ENCODE measurements at places on chromosomes 1 and 21. TPM values are rescaled to one million over a fixed set of nuclear protein-coding genes. Genes with fewer than 3 reads are reported as not detected.
A peak's percentile ranks its signal among the peaks of the same experiment; 100 is the strongest.

GRCh38 chr1:74733604-74734484, 892 bp downstream of the TYW3 start:
- peak; percentile 79 for DNase-seq

DNA sequence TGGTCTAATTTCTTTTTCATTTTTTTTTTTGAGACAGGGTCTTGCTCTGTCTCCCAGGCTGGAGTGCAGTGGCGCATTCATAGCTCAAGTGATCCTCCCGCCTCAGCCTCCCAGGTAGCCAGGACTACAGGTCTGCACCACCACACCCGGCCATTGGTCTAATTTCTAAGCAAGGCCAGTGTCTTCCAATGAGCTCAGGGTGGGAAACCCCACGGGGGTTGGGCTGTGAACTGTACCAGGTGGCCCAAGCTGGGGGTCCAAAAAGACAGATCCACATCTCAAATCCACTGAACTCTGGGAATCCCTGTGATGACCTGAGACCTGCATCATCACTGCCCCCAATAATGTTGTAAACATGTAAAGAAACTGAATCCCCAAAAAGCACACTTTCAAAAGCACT, 79.5 kb downstream of the BCAR3 start:
- no peak for DNase-seq

DNA sequence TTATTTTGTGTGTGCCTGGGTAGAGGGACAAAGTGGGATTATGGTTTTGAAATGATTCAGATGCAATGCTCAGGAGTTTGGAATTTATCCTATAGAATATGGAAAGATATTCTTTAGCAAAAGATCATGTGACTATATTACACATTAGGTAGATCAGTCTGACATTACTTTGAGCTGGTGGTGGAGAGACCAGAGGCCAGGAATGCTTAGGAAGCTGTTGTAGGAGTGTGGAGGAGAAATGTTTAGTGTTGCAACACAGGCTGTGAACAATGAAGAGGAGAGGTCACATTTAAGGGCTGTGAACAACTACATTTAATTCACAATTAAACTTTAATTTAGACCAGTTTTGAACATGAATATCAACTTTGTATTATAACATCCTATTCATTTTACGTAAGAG, 45.3 kb upstream of the PODN start:
- DNase-seq: no peak

GRCh38 chr21:36134803-36135390, at the start of gene CBR3:
Gene CBR3 (plus strand): TSS chr21:36135079. CDS start chr21:36135193, 114 bp downstream.
- peak; percentile 60 for DNase-seq

The IGSF8 gene
- 27.4 TPM for total RNA-seq

DNA sequence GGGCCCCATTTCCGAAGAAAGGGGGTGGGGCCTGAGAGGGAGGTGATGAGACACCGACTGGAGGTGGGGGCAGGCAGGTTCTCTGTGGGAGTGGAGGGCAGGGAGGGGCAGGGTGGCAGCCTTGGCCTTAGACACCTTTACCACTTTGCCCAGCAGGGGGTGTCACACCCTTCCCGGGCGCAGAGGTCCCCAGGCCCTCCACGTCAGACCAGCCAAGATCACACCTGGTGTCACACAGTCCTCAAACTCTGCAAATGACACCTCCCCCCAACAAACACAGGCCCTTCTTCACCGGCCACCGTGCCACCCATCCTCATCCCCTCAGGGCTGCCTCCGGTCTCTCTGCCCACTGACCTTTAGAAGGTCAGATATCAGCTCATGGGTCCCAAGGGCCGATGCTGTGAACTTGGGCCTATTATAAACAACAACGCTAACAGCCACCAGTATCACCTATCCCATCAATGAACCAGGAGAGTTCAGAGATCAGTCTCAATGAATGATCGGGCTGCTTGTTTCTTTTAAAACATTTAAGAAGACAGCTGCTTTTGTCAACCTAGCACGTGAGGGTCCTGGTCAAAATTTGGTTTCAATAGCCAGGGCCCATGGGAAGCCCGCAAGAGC, 103.9 kb downstream of the CASZ1 start:
- peak; percentile 43 for DNase-seq

- DNase-seq: no peak
These were observed 175.5 kb downstream of the PGBD5 start for GRCh38 chr1:230250666-230251065.

The TENT5C gene
- total RNA-seq: 3.9 TPM

- DNase-seq: no peak
These were observed 33.8 kb downstream of the KANK4 start for GRCh38 chr1:62285440-62285839.

The NECTIN4 gene
- total RNA-seq: 9.0 TPM

DNA sequence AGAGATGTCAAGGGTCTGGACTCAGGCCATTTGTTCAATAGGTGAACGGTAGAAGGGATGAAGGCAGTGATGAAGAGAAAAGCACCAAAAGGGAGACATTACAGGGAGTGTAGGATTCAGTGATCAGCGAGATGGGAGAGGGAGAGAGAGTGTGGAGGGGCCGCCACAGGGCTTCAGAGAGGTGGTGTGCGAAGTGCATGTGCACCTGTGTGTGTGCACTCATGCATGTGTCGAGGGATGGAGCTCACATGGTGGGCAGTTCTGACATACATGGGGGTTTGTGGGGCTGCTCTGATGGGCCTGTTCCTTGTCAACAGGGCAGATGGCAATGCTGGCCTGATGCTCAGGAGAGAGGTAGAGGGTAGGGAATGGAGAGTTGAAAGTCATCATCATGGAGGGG, 11.4 kb upstream of the KCNA2 start:
- no peak for DNase-seq

DNA sequence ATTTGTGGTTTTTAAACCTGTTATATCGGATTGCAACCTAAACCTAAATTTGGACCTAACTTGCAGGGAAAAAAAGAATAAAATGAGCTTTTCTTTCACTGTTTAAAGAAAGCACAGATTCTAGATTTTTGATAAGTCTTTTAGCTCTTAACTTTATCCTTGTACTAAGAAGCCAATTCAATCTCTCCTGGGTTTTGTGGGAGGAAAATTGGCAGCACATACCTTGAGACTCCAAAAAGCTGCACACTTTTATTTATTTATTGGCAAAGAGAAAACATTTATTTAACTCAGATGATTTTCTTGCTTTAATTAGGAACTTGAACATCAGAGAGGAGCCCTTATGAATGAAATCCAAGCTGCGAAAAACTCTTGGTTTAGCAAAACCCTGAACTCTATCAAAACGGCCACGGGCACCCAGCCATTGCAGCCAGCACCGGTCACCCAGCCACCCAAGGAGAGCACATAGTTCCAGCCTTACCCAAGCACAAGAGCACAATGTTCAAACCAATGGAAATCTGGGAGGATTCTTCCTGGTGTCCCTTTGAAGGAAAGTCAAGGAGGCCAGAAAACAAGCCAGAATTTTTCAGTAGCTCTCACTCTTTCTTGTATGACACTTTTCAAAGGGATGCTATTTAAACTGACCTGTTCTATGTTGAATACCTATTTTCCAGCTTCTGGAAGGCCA, 10.1 kb upstream of the CACYBP start:
- DNase-seq: no peak

The COA6 gene
- 73.8 TPM for total RNA-seq

The CD55 gene
- total RNA-seq: 45.9 TPM

The CFAP107 gene
- total RNA-seq: not detected

GRCh38 chr1:42122408-42122807, 30.8 kb upstream of the GUCA2B start:
- DNase-seq: no peak

- DNase-seq: no peak
These were observed 242.7 kb upstream of the JUN start for GRCh38 chr1:59026472-59026948.

- DNase-seq: no peak
These were observed 184.9 kb downstream of the KCNH1 start for GRCh38 chr1:210949039-210949438.

The CLDN14 gene
- total RNA-seq: not detected

DNA sequence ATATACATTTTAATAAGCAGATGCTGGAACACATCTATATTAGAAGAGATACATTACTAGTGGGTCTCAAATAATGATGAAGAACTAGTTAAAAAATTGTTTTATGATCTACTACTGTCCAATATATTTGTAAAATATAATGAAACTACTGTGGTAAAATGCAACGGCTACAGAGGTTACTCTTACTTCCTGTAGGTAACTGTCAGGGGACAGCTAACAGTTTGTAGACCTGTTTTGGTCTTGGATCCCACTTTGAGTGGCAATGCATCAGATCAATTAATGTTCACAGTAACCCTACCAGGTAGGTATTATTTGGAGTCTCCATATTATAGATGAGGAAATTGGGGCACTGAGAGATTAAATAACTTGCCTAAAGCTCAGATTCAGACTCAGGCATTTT, 26.7 kb upstream of the MYSM1 start:
- no peak for DNase-seq

The ATP6V1G3 gene
- total RNA-seq: not detected

DNA sequence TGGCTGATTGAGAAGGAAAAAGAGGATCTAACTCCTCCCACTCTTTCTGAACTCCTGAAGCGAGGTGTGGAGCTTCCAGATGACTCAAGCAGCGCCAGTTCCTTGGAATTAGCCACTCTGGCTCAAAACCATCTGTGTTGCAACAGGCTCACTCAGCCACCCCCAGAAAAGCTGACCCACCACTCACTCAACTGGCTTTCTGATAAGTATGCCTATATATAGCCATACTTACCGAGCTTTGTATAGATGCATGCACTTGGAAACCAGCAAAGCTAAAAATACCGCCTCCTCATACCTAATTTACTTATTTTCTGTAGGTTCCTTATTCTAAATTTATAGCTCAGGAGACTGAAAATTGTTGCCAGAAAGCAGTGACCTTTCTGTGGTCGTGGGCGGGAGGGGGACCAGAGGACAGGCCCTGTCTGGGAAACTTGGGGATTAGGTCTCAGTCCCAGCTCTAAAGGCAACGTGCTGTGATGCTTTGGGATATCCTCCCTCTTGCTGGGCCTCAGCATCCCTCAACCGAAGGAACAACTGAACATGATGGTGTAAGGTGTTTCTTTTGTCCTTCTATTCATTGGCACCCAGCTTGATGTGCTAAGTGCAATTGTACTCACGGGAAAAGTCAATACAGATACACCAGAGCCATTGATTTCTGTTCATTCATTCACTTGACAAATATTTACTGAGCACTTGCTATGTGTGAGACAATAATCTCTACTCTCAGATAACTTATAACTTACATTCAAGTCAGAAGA, 65.7 kb downstream of the NENF start:
- peak; percentile 51 for DNase-seq

DNA sequence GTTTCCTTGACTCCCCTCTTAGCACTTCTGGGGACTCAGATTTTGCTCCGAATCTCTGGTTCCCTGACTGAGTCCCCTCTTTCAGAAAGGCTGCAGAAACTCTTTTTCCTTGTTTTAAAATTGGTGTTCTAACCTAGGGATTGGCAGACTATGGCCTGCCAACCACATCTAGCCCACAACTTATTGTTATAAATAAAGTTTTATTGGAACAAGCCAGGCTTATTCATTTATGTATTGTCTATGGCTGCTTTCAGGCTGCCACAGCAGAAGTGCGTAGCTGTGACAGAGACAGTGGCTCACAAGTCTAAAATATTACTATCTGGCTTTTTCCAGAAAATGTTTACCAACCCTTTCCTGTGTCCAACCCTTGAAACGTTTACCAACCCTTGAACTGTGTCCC, 81.7 kb downstream of the IER5 start:
- no peak for DNase-seq

- DNase-seq: peak; percentile 100
These were observed 2.4 kb upstream of the PIK3R3 start for GRCh38 chr1:46134660-46135331.

- DNase-seq: no peak
These were observed 20.9 kb downstream of the SLAMF1 start for GRCh38 chr1:160625725-160626498.

- DNase-seq: no peak
These were observed 4.8 kb downstream of the ACP6 start for GRCh38 chr1:147665521-147665920.

DNA sequence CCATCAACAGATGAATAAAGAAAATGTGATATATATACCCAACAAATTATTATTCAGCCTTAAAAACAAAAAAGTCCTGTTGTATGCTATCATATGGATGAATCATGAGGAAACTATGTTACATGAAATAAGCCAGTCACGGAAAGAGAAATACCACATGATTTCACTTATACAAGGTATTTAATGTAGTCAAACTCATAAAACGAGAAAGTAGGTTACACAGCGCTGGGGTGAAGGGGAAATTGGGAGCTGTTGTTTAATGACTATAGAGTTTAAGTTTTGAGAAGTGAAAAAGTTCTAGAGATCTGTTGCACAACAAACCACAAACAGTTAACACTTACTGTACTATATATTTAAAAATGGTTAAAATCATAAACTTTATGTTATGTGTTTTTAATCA, 58.5 kb downstream of the SLC25A24 start:
- DNase-seq: no peak

- no peak for DNase-seq
These were observed 92.2 kb upstream of the ZBTB40 start for GRCh38 chr1:22359427-22359826.

DNA sequence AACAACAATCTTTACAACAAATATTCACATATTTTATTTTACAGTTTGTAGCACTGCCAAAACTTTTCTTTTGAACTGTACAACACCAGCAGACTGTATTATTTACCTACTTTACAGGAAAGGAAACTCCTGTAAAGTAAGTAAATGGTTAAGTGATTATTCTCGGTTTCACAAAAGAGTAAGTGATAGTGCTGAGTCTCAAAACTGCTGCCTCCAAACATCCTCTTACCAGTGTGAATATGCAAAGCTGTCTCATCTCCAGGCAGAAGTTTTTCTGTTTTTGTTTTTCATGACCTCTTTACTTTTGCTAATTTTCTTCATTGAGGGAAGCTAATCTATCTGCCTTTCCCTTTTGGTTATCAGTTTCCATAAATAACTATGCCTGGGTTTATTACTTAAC, 286.7 kb downstream of the SRGAP2C start:
- DNase-seq: no peak

The NEK2 gene
- total RNA-seq: 56.0 TPM

DNA sequence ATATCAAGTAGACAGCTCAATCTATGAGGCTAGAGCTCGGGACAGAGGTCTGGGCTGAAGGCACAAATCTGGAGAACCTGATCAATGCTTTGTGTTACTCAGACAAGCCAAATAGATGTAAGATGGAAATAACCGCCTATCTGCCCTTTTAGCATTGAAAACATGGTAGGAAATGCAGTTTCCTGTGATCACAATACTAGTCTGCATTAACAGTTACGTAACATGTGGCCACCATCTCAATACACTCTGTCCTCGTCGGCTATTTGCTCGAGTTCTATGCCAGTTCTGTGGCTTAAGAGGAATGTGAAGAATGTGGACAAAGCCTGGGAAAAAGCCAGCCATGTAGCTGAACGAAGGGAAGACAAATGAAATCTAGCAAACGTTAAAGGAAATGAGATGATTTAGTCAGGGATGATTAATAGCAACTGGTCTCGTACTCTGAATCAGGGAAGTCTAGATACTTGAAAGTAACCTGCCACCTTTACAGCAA, 73.3 kb downstream of the HSF2BP start:
- peak; percentile 98 for DNase-seq

- DNase-seq: peak; percentile 36
These were observed 147.7 kb upstream of the ARHGEF16 start for GRCh38 chr1:3306583-3307291.

- DNase-seq: no peak
These were observed 1.9 kb downstream of the OR6Y1 start for GRCh38 chr1:158552296-158552695.

The BMP8B gene
- total RNA-seq: 2.4 TPM

The CCDC30 gene
- total RNA-seq: 10.2 TPM
